ENCODE measurements at places on chromosomes 4 and X. TPM values are rescaled to one million over a fixed set of nuclear protein-coding genes. Genes with fewer than 3 reads are reported as not detected.

- DNase-seq, result no peak
These were observed 92.7 kb upstream of the NDST3 start for GRCh38 chr4:117941611-117942010.

DNA sequence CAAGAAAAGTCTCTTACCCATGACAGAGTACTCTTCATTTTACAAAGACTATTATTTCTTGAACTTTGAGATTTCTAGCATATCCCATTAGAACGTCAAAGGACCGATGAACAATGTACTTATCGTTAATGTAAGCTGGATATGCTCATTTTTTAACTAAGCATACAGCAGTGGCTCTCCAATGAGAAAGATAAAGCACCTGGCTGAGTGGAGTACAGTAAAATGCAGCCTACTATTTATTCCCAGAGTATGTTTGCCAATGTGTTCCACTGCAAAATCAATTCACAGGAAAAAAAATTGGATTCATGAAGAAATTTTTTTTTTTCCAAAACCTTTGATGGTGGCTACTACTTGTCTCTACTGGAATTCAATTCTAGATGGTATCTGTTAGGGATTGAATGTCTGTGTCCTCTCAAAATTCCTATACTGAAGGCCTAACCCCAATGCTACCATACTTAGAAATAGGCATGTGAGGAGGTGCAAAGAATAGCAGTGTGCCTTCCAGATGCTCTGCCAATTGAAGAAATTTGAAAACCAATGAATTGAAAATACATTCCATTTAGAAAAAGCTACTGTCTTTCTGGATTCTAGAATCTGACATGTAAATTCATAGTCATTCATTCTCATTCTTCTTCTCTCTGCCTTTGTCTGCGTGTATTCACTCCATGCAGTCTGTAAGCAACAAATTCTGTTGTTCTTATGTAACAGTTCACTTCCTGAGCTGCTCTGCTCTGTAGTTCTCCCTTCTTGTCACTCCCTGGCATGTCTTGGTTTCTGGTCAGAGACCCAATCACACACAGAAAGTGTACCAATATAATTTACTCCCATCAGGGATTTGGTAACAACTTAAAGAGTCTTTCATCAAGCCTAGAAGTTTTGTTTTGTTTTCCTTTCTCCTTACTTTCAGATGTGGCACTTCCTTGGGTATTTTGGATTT is 61.4 kb downstream of the PAPSS1 start:
- DNase-seq, result no peak

The CYSLTR1 gene
- total RNA-seq, result not detected

DNA sequence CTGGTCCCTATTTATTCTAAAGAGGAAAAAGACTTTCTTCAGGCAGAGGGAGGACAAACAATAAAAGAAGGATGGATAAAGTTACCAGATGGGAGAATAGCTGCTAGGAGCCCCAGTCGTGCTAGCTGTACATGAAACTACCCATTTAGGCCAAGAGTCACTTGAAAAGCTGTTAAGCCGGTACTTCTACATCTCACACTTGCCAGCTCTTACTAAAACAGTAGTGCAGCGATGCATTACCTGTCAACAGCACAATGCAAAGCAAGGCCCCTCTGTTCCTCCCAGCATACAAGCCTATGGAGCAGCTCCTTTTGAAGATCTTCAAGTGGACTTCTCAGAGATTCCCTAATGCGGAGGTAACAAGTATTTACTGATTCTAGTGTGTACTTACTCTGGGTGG is 1138.8 kb downstream of the ARAP2 start:
- DNase-seq, result no peak

DNA sequence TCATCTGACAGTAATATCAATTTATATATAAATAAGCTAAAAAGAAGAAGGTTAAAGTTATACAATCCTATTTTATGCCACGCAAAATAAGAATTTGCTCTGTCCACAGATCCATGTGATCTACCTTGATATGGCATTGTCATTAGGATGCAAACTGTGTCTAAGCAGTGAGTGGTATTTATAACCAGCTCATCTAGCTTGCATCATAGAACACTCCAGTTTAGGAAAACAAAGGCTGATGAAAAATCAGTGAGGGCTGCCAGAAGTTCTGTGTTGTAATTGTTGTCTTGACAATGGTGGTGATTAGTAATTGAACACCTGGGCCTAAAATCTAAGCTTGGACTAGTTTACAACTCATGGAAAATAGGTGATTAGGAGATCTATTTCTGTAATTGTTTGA is 111.0 kb downstream of the CPE start:
- DNase-seq, result no peak

- DNase-seq, result peak; percentile 5
These were observed 53.4 kb downstream of the FAT4 start for GRCh38 chr4:125368146-125368545.

DNA sequence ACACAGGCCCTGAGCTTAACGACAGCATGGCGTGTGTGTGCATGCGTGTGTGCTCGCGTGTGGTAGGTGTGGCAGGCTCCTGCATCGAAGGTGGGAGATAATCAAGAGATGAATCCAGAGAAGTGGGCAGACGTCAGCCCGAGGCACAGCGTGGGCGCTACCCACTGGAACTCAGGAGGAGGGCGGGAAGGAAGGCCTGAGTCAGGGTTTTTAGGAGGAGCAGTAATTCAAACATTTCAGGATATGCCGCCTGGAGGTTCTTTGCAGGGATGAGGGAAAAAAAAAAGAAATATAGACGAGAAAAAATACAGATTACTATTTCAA is 66.3 kb upstream of the STX18 start:
- no peak for DNase-seq

The BTK gene
- not detected for total RNA-seq

The CAPN6 gene
- not detected for total RNA-seq

The NHSL2 gene
- total RNA-seq, result 0.36 TPM

DNA sequence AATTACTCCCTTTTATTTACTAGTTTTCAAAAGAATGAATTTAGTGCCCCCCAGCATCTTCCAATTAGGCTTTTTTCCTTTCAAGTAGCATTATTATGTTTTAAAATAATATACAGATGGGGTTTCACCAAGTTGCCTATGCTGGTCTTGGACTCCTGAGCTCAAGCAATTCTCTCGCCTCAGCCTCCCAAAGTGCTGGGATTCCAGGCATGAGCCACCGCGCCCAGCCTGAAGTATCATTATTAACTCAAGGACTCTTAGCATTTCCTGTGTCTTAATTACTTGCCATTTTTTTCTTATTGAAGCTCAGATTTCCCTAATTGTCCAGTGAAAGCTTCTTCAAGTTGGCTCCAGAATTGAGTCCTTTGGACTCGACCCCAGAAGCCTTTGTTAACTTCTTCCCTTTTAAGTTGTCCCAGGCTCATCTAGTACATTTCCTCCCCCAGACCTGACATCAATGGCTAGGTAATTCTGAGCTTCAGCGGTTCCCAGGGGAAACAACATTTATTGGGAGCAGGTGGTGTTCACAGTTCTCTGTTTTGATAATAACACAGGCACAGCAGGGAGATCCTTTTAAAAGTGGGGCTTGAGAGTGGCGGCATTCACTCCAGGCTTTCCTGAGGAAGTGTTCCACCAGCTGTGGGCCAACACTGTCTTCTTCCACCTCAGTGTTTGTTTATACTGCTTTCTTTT is 10.0 kb downstream of the SAT1 start:
- DNase-seq, result no peak

The ATP8A1 gene
- total RNA-seq, result 0.12 TPM

The TCEANC gene
- total RNA-seq, result 0.88 TPM

DNA sequence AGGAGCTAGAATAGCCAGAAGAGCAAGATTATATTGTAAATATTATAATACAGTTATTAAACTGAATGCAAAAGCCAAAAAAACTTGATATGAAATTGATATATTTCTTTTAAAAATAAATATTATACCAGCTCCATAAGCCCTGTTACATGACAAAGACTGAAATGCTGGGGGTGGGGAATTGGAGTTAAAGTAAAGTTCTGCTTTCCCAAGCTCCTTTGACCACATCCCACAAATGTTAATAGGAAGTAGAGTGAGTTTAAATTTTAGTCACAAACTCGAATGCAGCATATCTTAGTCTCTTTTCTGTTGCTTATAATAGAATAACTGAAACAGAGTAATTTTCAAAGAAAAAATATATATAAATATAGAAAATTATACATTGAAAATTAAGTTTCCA is 46.9 kb upstream of the NFKB1 start:
- DNase-seq, result no peak

DNA sequence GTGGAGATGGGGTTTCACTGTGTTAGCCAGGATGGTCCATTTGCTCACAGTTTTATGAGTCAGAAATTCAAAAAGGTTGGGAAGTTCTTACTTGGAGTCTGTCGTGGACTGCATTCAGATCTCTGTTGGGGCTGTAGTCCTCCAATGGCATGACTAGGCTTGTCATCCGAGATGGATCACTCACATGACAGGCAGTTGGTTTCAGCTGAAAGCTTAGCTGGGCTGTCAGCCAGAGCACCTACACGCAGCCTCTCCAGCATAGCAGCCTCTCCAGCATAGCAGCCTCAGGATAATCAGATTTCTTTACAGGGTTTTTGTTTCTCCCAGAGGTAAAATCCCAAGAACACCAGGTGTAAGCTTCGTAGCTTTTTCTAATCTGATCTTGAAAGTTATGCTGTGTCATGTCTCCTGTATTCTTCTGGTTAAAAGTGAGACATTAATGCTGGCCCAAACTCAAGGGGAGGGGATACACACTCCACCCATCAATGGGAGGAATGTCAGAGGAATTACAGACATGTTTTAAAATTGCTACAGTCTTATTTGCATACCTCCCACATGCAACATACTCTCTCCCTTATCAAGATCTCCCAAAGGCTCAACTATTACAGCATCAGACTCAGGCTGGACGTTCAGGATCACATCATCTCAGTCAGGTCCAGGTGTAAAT is 31.6 kb upstream of the SOD3 start:
- DNase-seq, result peak; percentile 84

GRCh38 chrX:95884186-95884585 is 800.5 kb upstream of the DIAPH2 start:
- DNase-seq, result no peak

The MAGEA2 gene
- total RNA-seq, result 28.7 TPM

The CHIC1 gene
- total RNA-seq, result 11.2 TPM

DNA sequence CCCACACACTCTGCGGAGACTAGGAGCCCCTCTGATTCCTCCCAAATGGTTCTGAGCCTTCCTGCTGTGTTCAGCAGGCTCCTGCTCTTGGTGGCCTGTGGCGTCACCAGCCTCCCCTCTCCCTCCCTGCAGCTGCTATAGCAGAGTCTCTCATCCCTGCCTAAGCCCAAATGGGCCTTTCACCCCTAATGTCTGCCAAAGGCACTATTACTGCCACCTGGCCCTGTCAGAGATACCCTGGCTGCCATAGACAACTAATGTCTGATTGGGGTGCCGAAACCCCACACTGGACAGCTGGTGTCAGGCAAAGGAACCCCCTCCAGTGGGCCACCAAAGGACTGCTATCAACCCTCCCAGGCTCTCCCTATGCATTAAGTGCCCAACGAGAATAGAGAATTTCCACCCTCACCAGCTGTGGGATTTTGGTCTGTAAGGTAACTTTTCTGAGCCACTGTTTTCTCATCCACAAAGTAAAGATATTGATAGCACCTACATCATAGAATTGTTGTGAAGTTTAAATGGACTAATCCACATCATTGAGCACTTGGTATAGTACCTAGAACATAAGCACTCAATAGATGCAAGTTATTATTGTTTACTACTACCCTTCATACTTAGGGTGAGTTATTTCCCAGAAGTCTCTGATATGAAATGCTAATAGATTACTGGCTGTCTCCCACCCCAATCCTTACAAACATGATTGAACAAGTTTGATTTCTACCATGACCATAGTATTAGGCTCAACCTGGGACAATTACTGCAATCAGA is 421.3 kb downstream of the MID1IP1 start:
- DNase-seq, result no peak

- DNase-seq, result no peak
These were observed 388.4 kb upstream of the TEX13C start for GRCh38 chrX:124931241-124931640.

DNA sequence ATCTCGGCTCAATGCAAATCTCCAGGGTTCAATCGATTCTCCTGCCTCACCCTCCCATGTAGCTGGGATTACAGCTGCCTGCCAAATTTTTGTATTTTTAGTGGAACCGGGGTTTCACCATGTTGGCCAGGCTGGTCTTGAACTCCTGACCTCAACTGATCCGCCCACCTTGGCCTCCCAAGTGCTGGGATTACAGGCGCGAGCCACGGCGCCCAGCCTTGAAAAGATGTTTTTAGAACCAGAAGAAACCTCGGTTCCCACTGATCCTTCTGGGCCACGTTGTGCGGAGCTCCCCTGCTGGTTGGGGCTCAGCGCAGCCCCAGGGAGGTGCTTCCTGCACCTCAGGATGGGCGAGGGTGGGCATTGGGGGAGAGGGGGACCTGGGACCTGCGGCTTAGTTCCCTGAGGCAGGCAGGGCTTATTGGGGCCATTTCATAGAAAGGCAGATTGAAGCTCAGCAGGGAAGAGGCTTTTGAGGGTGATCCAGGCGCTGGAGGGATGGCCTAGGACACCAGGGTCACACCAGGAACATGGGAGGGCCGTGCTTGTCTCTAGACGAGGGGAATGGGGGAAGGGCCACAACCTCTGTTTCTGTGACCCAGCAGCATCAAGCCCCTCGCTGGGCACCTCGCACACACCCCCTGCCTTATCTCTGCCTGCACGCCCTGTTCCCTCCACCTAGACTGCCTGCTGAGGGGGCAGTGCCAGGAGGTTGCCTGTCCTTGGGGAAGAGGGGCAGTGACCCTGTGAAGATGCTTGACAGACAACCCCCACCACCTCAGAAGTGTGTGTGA is 6.3 kb upstream of the ADD1 start:
- DNase-seq, result no peak

DNA sequence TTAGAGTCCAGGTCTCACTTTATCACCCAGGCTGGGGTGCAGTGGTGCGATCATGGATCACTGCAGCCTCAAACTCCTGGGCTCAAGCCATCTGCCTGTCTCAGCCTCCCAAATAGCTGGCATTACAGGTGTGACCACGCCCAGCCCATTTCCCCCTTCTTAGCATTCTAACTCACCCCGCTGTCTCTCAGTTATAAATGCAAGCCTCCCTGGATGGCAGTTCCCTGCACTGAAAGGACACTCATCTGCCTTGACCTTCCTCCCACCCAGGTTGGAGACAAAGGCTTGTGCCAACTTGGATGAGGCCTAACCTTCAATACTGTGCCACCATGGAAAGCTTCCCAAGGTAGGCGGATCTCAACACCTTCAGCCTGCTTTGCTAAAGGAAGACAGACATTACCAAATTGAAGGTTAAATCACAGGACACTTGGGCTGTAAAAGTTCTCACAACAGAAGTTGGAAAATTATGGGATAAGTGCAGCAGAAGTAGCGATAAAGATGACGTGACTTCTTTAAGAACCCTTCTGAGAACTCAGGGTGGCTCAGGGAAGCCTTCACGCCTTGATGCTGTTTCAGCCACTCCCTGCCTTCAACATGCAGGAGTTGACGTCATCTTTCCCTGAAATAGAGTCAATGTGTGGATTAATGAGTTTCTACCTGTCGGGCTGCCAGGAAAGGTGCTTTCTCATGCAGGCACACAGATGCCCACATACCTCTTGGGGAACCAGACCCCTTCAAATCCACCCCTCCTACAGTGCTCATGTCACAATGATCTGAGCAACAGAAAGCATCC is 10.6 kb upstream of the GPM6B start:
- no peak for DNase-seq

The DCAF4L1 gene
- not detected for total RNA-seq

Data from RPMI7951 (cell line).